ENCODE measurements at places on chromosomes 13 and 19. TPM values are rescaled to one million over a fixed set of nuclear protein-coding genes. Genes with fewer than 3 reads are reported as not detected.
A peak's percentile ranks its signal among the peaks of the same experiment; 100 is the strongest.

GRCh38 chr19:15297416-15298224 is 34.7 kb downstream of the BRD4 start:
- peak; percentile 32 for DNase-seq

Gene CLEC11A
- total RNA-seq, result 2.0 TPM

- DNase-seq, result no peak
Observed at GRCh38 chr19:4584670-4585460, 25.4 kb upstream of the SEMA6B start.

Gene FGF14
- 0.23 TPM for total RNA-seq

GRCh38 chr13:101623470-101624209 is 171.2 kb downstream of the ITGBL1 start:
- DNase-seq, result no peak

Gene ZFR2
- total RNA-seq, result 0.56 TPM

Data from activated T-cell treated with anti-CD3 and anti-CD28 coated beads, Interleukin-2, amount 50 U/mL, for 72 hours (primary cell).